ENCODE measurements at places on chromosomes 11 and 22.

GRCh38 chr11:33045551-33046255 lies 6.3 kb downstream of the TCP11L1 start:
- DNase-seq, result no peak

DNA sequence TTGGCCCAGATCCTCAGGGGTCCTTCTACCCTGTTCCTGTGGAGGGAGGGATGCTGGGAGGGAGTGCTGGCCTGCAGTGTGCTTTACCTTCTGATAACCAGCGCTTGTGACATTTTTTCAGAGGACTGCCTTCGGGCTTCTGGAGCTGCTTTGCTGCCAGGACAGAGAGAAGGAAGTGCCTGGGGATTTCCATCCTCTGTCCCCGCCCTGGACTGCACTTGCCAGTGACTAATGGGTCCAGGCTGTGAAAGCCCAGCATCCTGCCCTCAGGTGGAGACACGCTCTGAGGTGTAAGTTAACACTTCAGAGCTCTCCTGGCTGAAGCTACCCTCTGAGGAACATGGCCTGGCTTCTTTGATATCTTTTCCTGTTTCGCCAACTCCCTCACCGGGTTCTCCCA lies 158.7 kb upstream of the SYT13 start:
- DNase-seq, result peak; percentile 54

DNA sequence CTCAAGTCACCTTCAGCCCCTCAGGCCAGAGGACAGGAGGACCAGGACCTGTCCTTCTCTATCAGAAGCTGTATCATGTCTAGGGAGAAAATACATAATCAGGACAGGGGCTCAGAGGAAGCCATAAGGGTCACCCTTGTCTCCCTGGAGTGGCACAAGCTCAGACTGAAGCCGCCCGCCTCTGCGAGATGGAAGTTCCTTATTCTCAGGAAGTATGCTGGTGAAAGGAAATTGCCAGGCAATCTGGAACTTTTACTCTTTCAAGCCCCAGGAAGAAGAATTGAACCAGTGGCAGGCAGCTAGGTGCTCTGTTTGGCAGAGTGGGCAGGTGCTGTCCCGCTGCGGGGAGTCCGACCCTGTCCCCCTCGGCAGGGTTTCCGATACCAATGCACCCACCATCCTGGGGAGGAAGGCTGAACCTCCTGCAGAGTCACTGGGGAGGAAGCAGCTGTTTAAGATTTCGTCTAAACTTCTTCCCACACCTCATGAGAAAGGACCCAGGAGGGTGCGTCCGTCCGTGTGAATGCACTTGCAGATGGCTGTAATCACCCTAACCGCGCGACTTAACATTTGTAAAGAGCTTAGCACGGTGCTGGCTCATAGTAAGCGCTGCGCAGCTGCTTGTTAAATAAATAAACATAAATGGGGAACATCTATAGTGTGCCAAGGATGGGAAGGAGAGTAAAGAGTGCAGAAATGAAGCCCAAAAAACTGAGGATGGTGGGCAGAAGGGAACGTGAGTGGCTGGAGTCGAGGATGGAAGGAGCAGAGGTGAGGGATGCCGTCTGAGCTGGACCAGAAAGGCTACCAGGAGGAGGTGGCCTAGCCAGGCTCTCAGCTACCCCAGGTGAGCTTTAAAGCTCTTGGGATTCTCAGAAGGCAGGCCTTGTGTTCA lies 5.0 kb upstream of the ANO1 start:
- no peak for DNase-seq

- no peak for DNase-seq
Observed at GRCh38 chr22:19419464-19420178, 11.9 kb downstream of the HIRA start.

DNA sequence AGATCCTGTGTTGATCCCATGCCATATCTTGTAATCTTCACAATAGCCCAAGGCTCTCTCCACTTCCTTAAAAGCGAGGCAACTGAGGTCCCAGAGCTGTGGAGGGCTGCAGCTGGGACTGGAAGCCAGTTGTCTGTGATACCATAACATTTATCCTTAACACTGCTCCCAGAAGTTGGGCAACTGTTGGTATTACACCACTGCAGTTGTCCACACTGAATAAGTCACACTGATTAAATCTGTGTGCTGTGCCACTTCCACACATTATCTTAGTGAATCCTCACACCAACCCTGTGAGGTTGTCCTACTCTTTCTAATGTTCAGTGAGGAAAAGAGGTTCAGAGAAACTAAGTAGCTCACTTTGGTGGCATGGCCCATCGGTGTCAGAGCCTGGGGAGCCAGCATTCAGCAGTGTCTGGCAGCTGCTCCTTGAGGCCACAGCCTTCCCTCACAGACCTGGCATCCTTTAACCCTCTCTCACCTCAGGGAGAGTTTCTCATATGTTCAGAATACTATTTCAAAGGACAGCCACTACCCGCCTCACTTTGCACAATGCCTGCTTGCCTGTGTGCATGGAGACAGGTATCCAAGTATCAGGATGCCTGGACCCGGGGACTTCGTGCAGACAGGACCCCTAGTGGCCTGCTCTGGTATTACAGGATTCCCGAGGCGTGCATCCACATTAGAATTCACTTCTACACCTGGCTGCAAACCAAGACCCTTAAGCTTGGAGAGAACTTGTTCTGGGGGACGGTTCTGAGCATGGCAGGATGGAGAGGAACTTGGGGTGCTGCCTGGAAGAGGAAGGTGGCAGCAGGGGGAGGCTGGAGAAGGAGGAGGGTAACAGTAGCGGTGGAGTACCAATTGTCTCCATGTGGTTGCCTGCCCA lies 221.9 kb upstream of the TBCEL start:
- peak; percentile 84 for DNase-seq

DNA sequence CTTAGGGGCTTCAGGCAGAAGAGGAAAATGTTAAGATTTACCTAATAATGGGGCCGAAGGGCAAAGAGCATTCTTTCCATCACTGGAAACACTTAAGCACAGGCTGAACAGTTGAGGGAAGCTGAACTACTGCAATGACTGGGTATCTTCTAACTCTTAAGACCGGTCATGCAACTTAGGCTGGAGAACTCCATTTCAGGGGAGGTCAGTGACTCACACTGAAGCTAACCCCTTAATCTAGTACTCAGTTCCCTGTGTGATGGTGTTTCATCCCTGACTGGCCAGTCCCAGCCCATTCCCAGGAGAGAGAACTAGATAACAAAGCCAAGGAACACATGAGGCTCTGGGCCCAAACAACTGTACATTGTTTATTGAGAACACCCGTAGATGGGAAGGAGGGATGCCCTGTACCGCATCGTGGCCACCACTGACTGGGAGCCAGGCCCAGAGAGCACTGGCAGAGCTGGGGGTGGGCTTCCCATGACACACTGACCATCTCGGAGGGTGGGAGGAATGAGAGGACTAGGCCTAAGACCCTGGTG lies 10.5 kb downstream of the RPL27A start:
- DNase-seq, result no peak

DNA sequence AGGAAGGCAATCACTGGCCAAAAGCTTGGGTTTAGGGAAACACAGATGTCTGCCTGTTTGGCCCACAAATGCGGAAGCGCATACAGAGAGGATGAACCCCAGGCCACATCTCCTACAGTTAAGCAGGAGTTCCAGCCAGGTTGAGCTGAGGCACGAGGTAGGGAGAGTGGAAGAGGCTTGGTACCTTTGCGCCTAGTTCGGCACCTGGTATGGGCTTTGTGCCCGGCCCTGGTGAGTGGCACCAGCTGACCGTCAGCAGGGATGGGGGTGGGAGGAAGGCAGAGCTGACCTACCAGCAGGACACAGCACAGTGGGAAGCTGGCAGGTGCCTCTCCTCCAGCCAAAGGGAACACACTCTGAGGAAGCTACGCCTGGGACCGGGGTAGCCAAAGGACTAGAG lies 57.6 kb downstream of the KCNC1 start:
- DNase-seq, result no peak

- no peak for DNase-seq
Observed at GRCh38 chr22:47423861-47424820, 661.7 kb downstream of the TBC1D22A start.

GRCh38 chr11:15911377-15912044 lies 444.8 kb downstream of the SOX6 start:
- DNase-seq, result peak; percentile 19

GRCh38 chr11:8288824-8289491 lies 25.3 kb upstream of the LMO1 start:
- no peak for DNase-seq

DNA sequence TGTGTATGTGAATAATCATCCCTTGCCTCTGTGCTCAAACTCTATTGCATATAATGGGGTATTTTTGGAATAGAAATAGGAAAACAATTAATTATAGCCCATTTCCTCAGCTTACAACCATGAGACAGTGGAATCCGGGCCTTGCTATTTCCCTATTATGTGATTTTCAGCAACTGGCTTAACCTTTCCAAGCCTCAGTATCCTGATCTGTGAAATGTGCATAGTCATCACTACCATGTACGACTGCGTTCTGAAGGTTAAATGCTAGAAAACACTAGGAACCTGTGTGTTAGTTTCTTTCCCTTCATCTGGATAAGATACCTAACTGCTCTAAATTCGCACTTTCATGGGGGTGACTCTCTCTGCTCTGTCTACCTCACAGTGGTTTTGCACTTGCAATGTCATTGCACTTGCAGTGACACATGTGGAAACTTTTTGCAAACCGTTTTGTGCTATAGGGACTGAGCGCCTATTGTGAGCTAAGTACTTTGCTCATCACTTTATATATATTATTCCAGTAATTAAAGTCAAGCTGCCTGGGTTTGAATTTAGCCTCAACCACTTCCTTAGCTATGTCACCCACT lies 48.3 kb downstream of the IRAG1 start:
- DNase-seq, result no peak

DNA sequence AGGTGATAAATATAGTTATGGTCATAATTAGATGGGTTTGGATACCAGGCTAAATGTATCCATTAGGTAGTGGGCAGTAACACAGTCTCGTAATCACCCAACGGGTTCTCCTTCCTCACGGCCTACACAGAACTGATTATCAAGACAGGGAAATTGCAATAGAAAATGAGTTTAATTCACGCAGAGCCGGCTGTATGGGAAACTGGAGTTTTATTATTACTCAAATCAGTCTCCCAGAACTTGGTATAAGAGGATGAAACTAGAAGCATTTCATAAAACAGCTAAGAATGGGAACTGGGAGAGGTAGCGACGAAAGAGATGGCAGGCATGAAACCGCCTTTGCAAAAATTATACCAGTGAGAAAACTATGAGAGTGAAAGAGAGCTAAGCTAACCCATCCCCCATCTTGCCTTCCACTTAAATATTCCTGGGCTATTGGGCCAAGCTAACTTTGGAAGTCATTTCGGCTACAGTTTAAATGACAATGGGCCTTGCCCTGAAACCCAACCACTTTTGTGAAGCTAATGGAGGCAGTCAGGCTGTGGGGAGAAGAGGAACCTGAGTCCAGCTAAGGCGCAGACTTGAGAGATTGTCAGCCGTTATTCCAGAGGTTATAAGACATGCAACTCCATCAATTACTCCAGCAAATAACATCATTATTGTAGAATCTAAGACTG lies 29.6 kb downstream of the CTSC start:
- no peak for DNase-seq

DNA sequence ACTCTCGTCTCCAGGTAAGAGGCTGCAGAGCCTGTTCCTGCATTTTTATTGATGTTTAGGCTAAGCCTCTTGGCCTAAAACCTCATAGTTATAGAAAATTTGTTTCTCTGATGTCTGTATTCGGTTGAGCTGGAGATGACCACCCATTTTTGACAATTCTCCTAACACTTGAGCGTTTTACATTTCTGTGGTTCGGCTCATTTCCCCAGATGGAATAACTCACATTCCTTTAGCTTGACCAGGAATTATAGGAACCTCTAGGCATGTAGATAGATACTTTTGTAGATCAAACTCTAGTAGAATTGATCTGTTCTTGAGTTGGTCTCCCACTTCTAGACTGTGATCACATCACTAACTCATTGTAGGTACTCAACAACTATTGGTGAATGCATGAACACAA lies 172.6 kb upstream of the CADM1 start:
- no peak for DNase-seq

DNA sequence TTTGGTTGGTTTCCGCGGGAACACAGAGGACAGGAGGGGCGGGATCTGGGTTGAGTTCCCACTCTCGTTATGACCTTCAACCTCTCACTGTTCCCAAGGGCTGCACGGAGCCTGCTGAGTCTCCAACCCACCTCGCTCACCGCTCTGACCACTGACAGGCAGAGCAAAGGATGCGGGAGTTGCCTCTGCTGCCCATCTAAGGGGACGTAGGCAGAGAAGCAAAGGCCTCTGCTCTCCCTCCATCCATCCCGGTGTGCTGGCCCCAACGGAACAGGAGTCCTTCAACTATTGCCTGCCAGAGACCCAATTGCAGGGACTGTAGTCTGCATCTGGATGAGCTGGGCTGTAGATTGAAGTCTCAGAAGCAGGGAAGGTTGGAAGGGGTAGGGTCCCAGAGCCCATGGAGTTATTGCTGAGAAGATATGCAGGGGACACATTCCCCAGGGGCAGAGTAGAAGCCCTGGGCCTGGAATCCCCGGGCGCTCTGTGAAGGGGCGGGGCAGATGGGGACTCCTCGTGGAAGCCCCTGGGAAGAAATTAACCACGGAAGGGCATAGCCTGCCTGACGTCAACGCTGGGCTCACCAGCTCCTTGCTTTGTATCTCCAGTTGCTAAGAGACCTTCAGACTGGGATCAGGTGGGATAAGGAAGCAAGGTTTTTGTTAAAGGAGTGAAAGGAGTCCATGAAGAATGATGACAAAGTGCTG lies 12.7 kb upstream of the FXYD2 start:
- no peak for DNase-seq

GRCh38 chr11:105229761-105230160 lies 90.2 kb upstream of the CARD18 start:
- DNase-seq, result no peak

GRCh38 chr11:91293119-91293518 lies 931.5 kb upstream of the FAT3 start:
- DNase-seq, result no peak

DNA sequence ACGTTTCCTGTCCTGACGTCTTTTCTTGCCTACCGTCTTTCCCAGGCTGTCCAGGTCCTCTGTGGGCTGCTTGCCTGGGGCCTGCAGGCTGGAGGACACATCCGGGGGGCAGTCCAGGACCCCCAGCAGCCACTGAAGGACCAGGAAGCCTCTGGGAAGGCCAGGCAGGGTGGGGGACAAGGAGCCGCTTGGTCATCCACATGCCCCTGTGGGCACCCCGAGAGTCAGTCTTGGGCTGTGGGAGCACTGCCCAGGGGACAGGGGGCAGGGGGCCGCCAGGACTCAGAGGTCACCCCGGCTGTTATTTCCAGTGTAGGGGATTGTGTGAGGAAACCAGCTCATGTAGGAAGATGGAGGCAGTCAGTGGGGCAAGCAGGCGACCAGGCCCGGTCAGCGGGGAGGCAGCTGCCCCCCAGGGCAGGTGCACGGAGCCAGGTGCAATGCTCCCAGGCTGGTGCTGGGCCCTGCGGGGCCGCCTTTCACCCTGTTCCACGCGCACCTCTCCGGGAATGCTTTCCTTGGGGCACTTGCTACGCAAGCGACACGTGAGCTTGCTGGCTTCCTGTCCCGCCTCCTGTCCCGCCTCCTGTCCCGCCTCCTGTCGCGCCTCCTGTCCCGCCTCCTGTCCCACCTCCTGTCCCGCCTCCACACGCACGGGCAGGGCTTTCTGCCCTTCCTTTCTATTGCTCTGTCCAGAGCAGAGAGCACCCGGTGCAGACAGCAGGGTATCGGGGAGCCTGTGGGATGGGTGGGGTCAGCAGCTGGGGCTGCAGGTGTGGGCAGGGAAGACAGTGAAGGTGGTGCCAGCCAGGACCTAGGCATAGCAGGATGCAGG lies 39.5 kb downstream of the MUC5B start:
- peak; percentile 98 for DNase-seq

- DNase-seq, result peak; percentile 97
Observed at GRCh38 chr22:49960159-49961004, at the start of gene PIM3. Gene PIM3, plus strand, starts transcription at chr22:49960772. Its CDS starts 176 bp downstream, at chr22:49960948.

GRCh38 chr22:46011627-46012181 lies 34.7 kb upstream of the WNT7B start:
- DNase-seq, result no peak
